Brain (organoid and tissue), 16 donors: ENCODE measurements at places on chromosomes 2 and 18.

DNA sequence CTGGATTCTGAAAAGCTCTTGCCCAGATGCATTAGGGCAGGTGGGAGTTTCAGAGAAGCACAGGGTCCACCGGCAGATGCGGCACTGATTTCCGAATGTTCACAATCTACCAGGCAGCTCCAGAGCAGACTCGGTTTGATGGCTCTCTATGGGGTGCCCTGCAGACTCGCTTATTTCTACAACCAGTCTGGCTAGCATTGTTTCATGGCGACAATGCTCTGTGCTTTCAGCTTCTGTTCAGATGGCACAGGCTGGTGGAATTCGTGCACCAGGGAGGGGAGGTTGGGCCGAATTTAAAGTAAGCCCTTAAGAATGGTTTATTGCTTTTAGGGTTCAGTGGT, 9.9 kb downstream of the MYT1L start:
- no peak for DNase-seq

DNA sequence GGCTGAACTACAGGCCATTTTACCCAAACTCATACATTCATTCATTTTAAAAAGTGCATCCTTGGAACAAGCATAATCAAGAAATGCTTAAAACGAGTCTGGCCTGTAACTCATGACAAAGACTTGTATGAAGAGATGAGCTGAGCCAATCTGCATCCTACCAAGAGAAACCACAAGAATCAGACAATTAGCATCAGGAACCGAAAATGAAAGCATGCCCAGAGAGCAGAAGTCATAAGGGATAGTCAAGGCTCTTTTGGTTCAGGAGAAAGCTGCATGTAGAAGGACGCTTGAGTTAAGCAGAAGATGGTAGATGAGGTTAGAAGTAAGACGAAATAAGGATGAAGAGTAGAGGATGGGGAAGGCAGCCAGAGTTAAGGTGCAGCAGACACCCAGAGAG, 137.0 kb upstream of the CTNNA2 start:
- no peak for DNase-seq

GRCh38 chr2:204401114-204401513, 144.2 kb upstream of the PARD3B start:
- DNase-seq: no peak

GRCh38 chr2:230933521-230934180, 8.6 kb upstream of the GPR55 start:
- no peak for DNase-seq

- DNase-seq: no peak
Measured at GRCh38 chr2:8479298-8479697, 202.6 kb upstream of the ID2 start.
